MM.1S (cell line): ENCODE measurements at places on chromosomes 6 and 20.
A peak's percentile ranks its signal among the peaks of the same experiment; 100 is the strongest.

DNA sequence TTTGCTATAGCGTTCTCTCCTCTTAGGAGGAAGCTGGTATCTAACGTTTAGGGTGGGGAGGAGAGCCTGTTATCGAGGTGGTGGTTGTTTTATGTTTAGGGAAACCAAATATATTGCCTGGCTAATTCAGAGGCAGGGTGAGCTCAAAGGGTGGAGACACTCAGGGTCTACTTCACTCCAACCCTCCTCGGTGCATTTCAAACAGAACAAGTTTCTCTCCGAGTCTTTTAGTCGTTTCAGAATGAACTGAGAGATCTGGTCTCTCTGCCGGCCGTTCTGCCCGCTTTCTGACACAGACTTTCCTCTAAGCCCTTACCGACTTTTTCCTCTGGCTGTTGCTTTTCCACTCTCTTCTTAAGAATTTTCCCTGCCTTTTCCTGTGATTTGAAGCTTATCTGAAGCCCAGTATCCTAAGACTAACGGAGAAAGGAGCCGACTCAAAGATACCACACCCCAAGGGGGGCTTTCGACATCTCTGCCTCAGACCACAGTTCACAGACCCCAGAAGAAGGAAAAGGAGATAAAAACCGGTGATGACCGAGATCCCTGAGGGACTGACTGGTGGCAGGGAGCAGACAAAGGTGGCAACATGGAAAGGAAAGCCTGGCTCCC is 865 bp downstream of the STK38 start:
- H3K4me3 ChIP-seq, result peak overlapping the region; percentile 97
- no peaks in the 10 kb centered on the region for H3K36me3 ChIP-seq
- H3K27ac ChIP-seq, result peak overlapping the region; percentile 27; the same call in 1 of the 2 replicates

DNA sequence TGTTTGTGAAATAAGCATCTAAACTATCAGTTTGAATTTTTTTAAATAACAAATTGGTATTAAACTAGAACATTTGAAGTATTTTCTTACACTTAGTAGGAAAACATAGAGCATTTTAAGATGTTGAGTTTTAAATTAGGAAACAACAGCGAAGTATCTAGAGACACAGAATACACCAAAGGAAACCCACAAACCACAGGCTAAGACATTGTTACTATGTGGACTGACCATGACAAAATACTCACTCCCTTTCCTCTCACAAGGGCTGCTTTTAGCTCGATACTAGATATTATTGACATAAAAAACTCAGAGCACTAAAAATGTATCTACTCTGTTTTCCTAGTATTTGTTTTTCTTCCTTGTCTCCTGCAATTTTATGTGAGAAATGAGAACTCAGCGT is 266.0 kb upstream of the CITED2 start:
- no peaks in the 10 kb centered on the region for H3K27me3 ChIP-seq
- H3K27ac ChIP-seq, result no peak overlapping the region; the same call in 1 of the 2 replicates
- 0 out of 2 replicates have a peak overlapping the region, but pooled peaks have one; percentile 4 for H3K4me3 ChIP-seq
- peaks cover 11% of the 10 kb centered on the region for H3K4me1 ChIP-seq

DNA sequence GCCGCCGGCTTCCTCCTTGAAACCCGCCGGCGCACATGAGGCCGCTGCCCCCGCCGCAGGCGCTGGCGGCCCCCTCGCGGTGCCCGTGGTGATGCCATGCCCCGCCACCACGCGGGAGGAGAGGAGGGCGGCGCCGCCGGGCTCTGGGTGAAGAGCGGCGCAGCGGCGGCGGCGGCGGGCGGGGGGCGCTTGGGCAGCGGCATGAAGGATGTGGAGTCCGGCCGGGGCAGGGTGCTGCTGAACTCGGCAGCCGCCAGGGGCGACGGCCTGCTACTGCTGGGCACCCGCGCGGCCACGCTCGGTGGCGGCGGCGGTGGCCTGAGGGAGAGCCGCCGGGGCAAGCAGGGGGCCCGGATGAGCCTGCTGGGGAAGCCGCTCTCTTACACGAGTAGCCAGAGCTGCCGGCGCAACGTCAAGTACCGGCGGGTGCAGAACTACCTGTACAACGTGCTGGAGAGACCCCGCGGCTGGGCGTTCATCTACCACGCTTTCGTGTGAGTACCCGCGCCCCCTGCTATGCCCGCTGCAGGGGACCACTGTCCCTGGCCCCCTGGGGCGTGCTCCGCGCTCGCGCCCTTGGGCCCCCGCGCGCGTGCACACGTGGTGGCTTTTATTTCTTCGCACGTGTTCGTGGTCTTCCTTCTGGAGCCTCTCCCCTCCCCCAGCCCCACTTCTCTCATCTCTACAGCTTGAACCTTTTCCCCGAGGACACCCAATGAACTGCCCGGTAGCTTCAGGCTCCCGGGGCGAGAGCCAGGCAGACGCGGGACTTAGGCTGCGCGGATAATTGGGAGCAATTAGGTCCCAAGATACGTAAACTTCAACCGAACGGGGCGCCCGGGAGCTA is 453 bp downstream of the KCNQ5 start:
- H3K27ac ChIP-seq, result peak overlapping the region; percentile 58
- DNase-seq, result peak; percentile 73

DNA sequence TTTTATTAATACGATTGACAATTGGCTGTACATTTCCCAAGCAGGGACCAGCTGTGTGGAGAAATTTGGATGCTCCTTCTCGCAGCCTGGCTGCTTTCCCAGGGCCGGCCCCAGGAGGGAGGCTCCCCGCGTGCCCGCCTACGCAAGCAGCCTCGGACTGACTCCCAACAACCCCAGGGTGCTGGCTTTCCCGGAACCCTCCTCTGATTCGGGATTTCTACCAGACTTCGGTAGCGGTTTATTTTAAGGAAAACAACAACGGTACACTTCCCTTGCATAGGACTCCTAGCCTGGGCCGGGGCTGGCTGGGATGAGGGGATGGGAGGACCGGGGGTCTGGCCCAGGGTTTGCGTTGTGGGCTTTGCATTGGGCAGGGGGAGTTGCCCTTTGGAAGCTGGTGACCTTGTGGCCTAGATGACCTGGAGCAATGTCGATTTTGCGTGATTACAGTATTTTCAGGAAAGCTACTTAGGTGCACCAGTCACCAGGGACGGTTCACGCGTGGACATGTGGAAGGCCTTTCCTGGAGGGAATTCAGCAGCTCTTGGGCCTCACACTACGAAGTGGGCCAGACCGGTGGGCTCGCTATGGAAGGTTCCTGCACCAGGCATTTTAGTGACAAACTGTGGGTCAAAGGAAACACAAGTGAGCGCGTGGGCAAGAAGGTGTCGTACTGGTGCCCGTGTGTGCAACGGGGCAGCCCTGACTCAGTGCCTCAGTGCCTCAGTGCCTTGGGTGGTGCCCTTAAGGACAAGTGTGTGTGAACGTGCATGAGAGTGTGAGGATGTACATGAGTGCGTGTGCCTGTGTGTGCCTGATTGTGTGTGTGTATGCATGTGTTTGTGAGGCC is 20.7 kb upstream of the PHACTR3 start:
- no peak overlapping the region for H3K4me3 ChIP-seq
- DNase-seq, result no peak
- H3K36me3 ChIP-seq, result no peaks in the 10 kb centered on the region
- no peak overlapping the region for H3K27ac ChIP-seq
- H3K27me3 ChIP-seq, result peaks cover 95% of the 10 kb centered on the region
- H3K4me1 ChIP-seq, result no peaks in the 10 kb centered on the region

DNA sequence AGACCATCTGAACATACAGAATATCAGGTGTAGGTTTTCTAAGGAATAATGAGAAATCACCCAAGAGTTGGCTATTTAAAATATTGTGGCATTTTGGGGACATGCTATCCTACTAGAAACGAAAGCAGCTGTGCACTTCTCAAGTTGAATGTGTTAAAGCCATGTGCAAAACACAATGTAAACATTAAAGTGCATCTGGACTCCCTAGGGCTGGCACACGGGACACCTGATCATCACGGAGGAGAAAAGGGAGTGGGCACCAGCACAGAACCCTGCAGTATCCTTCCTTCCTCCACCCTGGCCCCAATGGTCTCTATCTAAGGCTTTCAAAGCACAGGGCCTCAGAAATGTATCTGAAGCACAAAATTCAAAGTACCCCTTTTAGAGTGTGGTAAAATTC is 94.3 kb downstream of the INSM1 start:
- no peak overlapping the region for H3K4me3 ChIP-seq
- H3K27ac ChIP-seq, result no peak overlapping the region
- no peaks in the 10 kb centered on the region for H3K36me3 ChIP-seq
- no peaks in the 10 kb centered on the region for H3K27me3 ChIP-seq
- DNase-seq, result no peak
- H3K4me1 ChIP-seq, result peaks cover 3% of the 10 kb centered on the region; the same call in 1 of the 2 replicates

GRCh38 chr6:162532283-162533008 is 195.1 kb downstream of the PRKN start:
- H3K4me1 ChIP-seq, result no peaks in the 10 kb centered on the region
- no peaks in the 10 kb centered on the region for H3K36me3 ChIP-seq
- no peak for DNase-seq
- H3K27ac ChIP-seq, result no peak overlapping the region
- H3K4me3 ChIP-seq, result no peak overlapping the region
- H3K27me3 ChIP-seq, result no peaks in the 10 kb centered on the region

DNA sequence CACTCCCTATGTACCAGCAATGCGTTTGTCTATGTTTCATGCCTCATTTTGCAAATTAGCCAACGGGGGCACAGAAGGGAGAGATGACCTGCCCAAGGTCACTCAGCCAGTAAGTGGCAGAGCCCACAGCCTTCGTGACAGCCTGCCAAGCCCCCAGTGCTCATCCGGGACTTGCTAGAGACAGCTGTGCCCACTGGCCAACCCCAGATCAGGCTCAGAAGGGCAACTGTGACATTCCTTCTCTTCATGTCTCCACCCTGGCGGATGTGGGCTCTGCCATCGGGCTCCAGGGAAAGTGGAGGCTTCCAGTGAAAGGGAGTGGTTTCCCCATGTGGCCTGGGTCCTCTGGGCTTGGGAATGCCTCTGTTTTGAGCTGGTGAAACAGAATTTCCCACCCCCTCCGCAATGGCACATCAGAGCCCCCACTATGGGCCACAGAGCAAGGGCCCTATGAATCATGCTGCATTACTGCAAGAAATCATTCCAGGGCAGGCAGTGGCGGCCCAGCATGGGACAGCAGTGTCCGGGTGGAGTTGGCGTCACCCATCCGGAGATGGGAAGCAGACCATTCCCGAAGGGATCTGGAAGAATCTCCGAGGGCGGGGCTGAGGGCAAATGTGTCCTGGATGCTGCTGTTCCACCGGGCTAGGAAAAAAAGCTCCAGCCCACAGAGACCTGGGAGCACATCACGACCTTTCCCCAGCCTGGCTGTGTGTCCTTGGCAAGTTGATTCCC is 9.1 kb downstream of the RSPO4 start:
- H3K4me1 ChIP-seq, result no peaks in the 10 kb centered on the region
- DNase-seq, result no peak
- H3K4me3 ChIP-seq, result no peak overlapping the region
- no peaks in the 10 kb centered on the region for H3K36me3 ChIP-seq
- H3K27ac ChIP-seq, result no peak overlapping the region

- H3K4me3 ChIP-seq, result no peak overlapping the region
- H3K36me3 ChIP-seq, result no peaks in the 10 kb centered on the region
- H3K4me1 ChIP-seq, result no peaks in the 10 kb centered on the region
- no peak overlapping the region for H3K27ac ChIP-seq
- H3K27me3 ChIP-seq, result no peaks in the 10 kb centered on the region
These were observed 145.7 kb downstream of the RIMS1 start for GRCh38 chr6:72032086-72032485.

- no peaks in the 10 kb centered on the region for H3K36me3 ChIP-seq
- no peak for DNase-seq
- H3K27ac ChIP-seq, result no peak overlapping the region
- H3K4me3 ChIP-seq, result no peak overlapping the region
- no peaks in the 10 kb centered on the region for H3K4me1 ChIP-seq
These were observed 67.5 kb downstream of the MTHFD1L start for GRCh38 chr6:150932996-150933395.

- no peak for DNase-seq
- no peak overlapping the region for H3K27ac ChIP-seq
- no peaks in the 10 kb centered on the region for H3K4me1 ChIP-seq
- no peak overlapping the region for H3K4me3 ChIP-seq
These were observed 178.5 kb downstream of the SASH1 start for GRCh38 chr6:148521158-148521557.

GRCh38 chr6:15901141-15902115 is 227.5 kb upstream of the MYLIP start:
- H3K27me3 ChIP-seq, result no peaks in the 10 kb centered on the region
- H3K4me1 ChIP-seq, result peaks cover 15% of the 10 kb centered on the region
- no peaks in the 10 kb centered on the region for H3K36me3 ChIP-seq
- no peak overlapping the region for H3K4me3 ChIP-seq
- DNase-seq, result peak; percentile 40
- peak overlapping the region; percentile 57; the same call in 1 of the 2 replicates for H3K27ac ChIP-seq

DNA sequence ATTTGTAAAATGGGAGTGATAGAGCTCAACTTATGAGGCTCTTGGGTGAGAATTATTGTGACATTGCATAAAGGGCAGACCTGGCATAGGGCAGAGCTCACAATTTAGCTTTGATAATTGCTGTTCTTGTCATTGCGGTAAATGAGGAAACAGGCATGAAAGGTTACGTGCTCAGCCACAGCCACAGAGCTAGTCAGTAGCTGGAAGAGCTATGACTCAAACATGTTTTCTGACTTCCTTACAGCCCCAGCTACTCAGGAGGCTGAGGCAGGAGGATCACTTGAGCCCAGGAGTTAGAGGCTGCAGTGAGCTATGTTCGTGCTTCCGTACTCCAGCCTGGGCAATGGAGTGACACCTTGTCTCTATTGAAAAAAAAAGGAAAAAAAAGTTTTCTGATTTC is 3.5 kb upstream of the GHRH start:
- no peak overlapping the region for H3K27ac ChIP-seq
- H3K27me3 ChIP-seq, result 0 out of 2 replicates have a peak, but pooled peaks cover 4% of the 10 kb centered on the region
- H3K36me3 ChIP-seq, result no peaks in the 10 kb centered on the region

GRCh38 chr6:42450477-42451332 is 1.0 kb downstream of the TRERF1 start:
- peak; percentile 12 for DNase-seq
- peaks cover 12% of the 10 kb centered on the region; the same call in 1 of the 2 replicates for H3K4me1 ChIP-seq
- no peaks in the 10 kb centered on the region; the same call in 1 of the 2 replicates for H3K36me3 ChIP-seq
- peak overlapping the region; percentile 95 for H3K4me3 ChIP-seq

DNA sequence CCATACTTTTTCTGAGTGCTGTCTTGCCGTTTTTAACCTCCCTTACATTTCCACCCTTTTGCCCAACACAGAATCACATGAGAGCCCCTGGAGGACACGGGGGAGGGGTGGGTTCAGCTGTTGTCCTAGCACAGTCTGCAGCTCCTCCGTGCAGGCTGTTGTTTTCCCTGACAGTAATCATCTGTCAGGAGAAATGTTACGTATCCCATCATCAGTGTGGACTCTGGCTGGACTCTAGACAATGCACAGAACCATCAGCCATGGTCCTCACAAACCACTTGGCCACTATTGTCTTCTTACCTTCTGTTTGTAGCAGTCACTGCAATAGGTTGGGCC is 92.1 kb downstream of the RIN2 start:
- no peak for DNase-seq
- H3K4me1 ChIP-seq, result 0 out of 2 replicates have a peak, but pooled peaks cover 10% of the 10 kb centered on the region
- H3K27ac ChIP-seq, result no peak overlapping the region
- H3K27me3 ChIP-seq, result no peaks in the 10 kb centered on the region
- no peaks in the 10 kb centered on the region for H3K36me3 ChIP-seq
- H3K4me3 ChIP-seq, result no peak overlapping the region

DNA sequence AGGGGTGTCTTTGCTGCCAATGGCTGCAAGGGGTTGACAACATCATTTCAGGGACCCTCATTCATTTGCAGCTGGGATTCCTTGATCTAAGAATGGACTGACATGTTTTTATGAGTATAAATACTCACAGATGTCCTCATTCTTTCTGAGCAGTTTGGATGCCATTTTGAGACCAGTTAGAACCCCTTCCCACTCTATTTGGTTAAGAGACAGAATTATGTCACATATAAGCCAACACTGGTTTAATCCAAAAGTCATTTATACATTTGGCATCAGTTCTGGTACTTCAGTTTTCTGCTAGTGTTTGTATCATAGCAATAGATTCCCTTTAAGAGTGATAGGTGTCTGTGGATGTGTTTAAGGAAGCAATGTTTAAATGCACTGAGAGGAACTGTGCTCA is 248.8 kb downstream of the SAMD5 start:
- H3K4me1 ChIP-seq, result no peaks in the 10 kb centered on the region
- H3K27ac ChIP-seq, result no peak overlapping the region
- DNase-seq, result no peak
